Stimulated activated CD4-positive, alpha-beta T cell treated with anti-CD3 and anti-CD28 coated beads, Interleukin-15, amount 100 ng/mL, for 1 hour (primary cell): ENCODE measurements at places on chromosomes 6 and 20.

DNA sequence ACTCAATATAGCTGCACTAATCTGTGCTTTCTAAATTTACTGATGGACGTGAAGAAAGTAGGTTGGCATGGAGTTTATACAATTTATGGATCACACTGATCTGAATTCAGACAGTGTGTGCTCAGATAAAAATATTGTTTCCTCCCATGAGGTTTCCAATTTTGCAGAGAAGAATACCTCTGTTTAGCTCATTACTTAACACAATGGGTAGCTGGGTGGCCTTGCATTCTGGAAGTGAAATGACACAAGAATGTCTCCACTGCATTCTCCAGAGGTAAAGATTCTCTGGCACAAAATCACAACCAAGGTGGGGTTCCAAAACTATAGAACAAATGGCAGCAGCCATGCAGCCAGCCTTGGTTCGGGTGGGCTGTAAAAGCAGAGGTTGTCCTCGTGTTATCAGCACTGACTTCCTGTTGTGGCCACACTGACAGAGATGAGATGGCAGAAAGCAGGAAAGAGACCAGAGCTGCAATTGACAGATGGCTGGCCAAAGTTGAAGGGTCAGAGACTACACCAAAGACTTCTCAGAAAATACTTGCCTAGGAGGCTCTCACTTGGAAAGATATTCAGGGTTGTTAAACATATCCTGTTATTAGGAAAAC lies 50.2 kb downstream of the HDAC2 start:
- no peak for DNase-seq

DNA sequence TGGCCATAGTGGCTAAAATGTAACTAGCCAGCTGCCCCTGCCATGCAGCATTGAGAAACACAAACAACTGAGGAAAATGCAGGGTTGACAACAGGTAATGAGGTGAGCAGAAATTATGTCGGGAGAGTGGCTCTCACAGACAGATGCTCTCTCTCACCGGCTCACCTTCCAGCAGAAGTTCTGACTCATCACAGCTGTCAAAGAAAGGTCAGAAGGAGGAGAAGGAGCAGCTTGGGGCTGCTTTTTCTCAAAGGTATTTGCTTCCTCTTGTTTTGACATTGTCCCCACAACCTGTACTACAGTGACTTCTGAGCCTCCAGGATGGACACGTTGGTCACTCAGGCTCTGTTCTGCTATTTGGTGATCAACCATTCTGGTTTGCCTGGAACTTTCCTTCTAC lies 190.5 kb upstream of the HEY2 start:
- DNase-seq, result no peak

GRCh38 chr6:72418495-72418894 lies 203.4 kb upstream of the KCNQ5 start:
- DNase-seq, result no peak

DNA sequence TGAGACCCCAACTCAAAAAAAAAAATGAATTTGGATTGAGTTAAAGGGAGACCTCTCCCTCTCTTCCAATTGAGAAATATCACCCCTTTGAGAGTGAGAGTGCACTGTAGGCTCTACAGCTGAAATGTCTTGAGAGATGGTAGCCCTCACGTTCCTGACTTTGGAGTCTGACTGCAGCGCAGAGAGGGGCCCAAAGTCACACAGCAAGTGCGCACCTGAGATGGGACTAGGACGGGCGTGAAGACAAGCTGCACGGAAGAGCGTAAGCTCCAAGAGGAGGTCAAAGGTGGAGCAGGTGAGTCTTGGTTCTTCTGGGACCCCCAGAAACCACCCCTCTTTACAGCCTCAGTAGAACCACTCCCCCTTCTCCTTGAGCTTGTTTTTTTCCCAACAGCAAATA lies 643 bp downstream of the SLA2 start:
- DNase-seq, result no peak

DNA sequence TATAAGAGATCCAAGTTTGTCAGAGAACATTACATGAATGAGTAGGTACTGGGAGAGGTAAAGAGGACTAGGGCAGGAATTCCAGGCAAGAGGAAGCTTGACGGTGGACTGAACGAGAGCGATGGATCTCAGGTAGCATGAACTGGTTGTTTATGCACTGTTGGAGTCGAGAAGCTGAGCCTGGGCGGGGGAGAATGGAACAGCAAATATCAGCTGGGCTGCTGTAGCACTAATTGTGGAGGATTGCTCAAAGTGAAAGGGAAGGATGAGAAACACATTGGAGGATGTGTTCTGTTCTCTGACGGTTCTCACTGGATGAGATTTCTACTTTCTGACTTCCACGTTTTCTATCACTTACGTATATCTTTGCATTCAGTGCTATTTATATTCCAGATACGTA lies 164.2 kb downstream of the PHF3 start:
- no peak for DNase-seq

- DNase-seq, result no peak
Observed at GRCh38 chr20:19137641-19138040, 74.8 kb upstream of the SLC24A3 start.

DNA sequence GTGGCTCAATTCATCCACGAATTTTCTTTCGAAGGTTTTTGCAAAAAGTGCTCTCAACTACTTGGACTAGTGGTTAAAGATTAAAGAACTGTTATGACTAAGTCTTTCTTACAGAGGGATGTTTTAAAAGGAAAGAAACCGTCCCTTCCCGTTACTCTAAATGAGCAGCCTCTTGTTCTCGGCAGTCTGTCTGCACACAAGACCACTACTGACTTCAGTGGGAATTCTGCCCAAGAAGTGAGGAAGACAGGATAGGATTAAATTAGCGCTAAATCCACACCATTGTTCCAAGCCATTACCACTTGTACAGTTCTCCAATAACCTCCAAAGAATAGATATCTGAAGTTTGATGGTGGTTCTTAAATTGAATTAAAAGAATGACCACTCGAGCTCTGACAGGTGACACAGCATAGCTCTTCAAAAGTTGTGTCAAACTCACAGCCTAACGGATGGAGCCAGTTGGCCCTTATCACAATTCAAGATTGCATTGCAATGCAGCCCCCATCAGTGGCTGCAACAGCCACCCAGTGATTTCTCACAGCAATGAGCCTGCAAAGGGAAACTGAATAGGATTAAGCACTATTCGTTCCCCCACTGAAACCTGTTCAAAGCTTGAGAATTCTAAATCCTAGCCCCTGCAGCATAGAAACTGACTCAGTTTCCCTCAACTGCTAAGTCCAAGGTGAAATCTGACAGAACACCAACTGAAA lies 1.8 kb downstream of the EPB41L2 start:
- no peak for DNase-seq

DNA sequence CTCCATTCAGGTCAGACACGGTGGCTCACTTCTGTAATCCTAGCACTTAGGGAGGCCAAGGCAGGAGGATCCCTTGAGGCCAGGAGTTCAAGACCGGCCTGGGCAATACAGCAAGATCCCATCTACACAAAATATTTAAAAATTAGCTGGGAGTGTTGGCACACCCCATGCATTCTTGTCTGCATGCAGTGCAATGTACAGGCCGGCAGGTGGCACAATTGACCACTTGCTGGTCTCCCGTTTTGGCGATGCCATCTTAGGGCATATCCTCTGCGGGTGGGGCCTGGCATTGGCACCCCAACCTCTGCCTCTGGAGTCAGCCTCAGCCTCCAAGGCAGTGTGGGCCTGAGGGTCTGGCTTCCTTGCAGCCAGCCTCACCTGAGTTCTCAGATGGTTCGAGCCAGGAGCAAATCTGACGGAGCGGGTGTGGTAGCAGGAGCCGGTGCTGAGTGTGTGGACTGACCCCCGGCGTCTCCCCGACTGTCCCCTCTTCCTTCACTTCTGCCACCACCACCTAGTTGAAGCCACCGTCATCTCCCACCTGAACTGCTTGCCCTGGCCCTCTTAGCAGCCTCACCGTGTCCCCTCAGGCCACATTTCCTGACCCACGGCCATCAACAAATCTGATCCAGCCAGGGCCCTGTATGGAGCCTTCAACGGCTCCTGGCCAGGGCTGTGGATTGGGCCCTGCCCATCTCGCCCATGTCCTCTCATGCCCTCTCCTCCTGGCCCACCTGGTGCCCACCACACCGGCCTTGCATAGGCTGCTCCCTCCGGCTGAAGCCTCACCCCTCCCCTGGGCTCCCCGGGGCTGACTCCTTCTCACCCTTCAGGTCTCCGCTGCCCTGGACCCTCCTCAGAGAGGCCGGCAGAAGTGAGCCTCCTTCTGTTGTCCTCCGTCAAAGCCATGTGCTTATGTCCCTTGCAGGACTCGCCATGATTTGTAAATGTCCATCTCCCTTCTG lies 44.0 kb downstream of the EFCAB8 start:
- peak; percentile 56 for DNase-seq

- no peak for DNase-seq
Observed at GRCh38 chr20:36308986-36309385, 2.8 kb downstream of the DLGAP4 start.

GRCh38 chr6:41427642-41428335 lies 92.4 kb downstream of the NCR2 start:
- no peak for DNase-seq

GRCh38 chr6:87747646-87748045 lies 45.6 kb upstream of the AKIRIN2 start:
- DNase-seq, result no peak

- no peak for DNase-seq
Observed at GRCh38 chr20:33645396-33645795, 16.7 kb upstream of the C20orf144 start.

GRCh38 chr6:81613606-81614005 lies 138.9 kb downstream of the TENT5A start:
- DNase-seq, result no peak

GRCh38 chr6:125534430-125535263 lies 214.8 kb upstream of the HEY2 start:
- no peak for DNase-seq

DNA sequence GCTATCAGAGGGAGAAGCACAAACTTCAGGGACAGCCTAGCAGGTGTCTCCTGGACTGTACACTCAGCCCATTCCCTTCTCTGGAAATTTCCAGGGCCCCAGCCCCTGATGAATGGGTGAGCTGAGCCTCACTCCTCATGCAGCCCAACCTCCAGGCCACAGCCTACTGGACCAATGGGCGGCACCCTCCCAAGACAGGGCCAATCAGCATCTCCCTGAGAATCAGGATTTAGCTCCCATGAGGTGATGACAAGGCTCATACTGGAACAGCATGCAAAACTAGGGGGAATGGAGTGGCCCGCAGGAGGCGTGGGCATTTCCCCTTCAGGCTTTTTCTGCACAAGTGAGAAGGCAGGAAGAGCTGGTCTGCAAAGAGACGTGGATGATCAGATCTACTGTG lies 29.0 kb downstream of the NFATC2 start:
- DNase-seq, result no peak

- DNase-seq, result peak; percentile 99
Observed at GRCh38 chr6:41072836-41073202, at the start of gene NFYA. Gene NFYA, plus strand, starts transcription at chr6:41072974. Its CDS starts 6,116 bp downstream, at chr6:41079090.
